Regular cardiac myocyte (primary cell): ENCODE measurements at places on chromosomes 4 and X. TPM values are rescaled to one million over a fixed set of nuclear protein-coding genes. Genes with fewer than 3 reads are reported as not detected.

The UBA6 gene
- total RNA-seq: 173 and 243 TPM in 2 replicates

The GCNA gene
- total RNA-seq: 1.5 and 3.4 TPM in 2 replicates

The BMP3 gene
- under 0.01 TPM in 1 of 2 replicates, not detected in the other for total RNA-seq

The STATH gene
- not detected in 2 replicates for total RNA-seq

The UGT2A1 gene
- not detected in 2 replicates for total RNA-seq

The KDM6A gene
- total RNA-seq: 11.1 and 14.4 TPM in 2 replicates

The AFF1 gene
- total RNA-seq: 9.4 and 19.2 TPM in 2 replicates

The FABP2 gene
- under 0.01 TPM in 1 of 2 replicates, not detected in the other for total RNA-seq

The MAGEH1 gene
- total RNA-seq: 47.2 and 48.5 TPM in 2 replicates

The SH3D19 gene
- total RNA-seq: 13.4 and 19.2 TPM in 2 replicates

The CT83 gene
- total RNA-seq: not detected in 2 replicates
